ENCODE measurements at places on chromosomes 6 and 20. TPM values are rescaled to one million over a fixed set of nuclear protein-coding genes. Genes with fewer than 3 reads are reported as not detected.

PAK1IP1 gene
- polyA plus RNA-seq: 24.4 TPM

DNA sequence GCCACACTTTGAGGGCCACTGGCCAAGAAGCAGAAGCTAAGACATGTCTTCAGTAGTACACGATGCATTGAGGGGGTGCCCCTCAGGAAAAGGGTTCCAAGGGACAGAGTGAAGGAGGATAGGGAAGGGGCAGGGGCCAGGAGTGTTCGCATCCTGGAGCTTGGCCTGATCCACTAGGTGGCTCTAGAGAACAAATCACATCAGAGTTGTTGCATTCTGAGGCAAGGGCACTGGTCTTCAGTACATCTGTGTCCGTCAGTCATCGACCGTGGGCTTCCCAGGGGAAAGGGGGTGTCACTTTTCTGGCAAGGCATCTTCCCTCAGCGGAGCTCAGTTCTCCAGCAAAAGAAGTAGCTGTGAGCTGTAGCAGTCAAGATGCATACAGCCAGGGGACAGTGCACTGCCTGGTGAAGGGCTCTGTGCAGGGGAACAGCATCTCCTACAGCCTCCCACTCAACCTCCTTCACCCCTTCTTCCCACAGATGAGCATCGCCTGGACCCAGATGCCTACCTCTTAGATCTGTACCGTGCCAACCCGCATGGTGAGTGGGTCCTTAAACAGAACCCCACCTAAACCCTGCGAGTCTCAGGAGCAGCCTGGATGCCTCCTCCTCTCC is 47.8 kb downstream of the ARHGAP40 start:
- DNase-seq: no peak

GRCh38 chr6:152136449-152136825 is 329.0 kb downstream of the ESR1 start:
- no peak for DNase-seq

GRCh38 chr6:91720324-91720723 is 1133.5 kb upstream of the MAP3K7 start:
- DNase-seq: no peak

DNA sequence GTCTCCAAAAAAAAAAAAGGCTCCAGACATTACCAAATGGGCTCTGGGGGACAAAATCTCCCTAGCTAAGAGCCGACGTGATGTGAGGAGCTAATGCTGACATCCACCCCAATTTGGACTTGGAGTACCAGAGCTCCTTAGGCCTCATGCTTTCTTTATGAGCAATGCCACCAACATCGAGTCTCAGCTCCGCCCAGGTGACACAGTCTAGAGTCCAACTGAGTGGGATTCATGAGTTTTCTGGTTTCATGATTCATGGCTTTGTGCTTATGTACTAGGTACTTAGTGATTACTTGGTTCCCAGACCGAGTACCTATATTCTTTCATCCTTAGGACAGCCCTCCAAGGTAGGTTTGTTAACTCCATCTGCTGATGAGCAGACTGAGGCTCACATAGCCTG is 4.4 kb downstream of the ANKRD60 start:
- no peak for DNase-seq

- no peak for DNase-seq
These were observed 610.6 kb downstream of the PRKN start for GRCh38 chr6:162116902-162117525.

GABRR1 gene
- 1.4 TPM for polyA plus RNA-seq

- DNase-seq: no peak
These were observed 107.4 kb upstream of the TAB2 start for GRCh38 chr6:149209871-149210775.

DNA sequence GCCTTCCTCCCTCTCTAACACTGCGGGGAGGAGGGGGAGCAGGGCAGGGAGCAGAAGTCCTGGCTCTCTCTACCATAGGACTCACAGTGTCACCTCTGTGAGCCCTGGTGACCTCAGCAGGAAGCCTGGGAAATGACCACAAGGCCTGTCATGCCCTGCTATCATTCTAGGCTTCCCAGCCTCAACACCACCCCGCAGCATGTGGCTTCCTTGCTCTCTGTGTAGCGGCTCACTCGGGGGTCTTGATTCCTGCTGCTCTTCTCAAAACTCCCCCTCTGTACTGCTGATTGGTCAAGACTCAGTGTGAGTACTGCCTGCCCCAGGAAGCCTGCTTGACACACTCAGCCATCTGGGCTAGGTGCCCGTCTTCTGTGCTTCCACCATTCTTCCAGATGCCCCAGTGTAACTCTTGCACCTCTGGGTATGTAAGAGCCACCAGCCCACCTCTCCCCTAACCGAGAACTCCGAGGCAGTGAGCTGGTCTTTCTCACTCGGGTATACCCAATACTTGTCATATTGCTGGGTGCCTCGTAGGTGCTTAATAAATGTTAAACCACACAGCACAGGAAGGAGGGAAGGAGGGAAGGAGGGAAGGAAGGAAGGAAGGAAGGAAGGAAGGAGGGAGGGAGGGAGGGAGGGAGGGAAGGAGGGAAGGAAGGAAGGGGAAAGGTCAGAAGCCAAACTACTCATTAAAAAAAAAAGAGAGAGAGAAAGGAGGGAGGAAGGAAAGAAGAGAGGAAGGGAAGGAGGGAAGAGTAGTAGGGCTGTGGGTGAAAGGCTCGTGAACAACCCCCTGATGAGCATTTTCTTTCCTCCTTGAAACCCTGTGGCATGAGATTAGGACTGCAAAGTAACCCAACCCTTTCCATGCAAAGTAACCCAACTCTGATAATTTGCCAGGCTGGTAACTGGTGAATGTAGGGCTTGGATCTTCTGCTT is 5.0 kb downstream of the MDFI start:
- no peak for DNase-seq

DNA sequence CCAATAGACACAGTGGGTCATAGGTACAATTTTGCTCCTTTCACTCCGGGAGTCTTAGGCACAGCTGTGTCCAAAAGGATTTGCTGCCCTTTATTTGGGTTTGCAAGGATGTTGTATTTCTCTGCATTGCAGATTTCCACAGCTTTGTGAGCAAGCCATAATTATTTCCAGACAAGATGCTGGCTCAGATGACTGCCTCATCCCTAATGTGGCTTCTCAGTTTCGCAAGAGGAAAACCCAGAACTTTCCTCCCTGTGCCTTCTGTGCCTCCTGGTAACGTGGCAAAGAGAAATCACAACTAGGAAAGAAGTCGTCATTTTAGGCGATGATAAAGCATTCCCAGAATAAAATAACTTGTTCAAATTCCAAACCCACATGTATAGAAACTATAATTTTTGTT is 33.7 kb downstream of the FAM50B start:
- DNase-seq: no peak

CCR6 gene
- polyA plus RNA-seq: 0.12 TPM

EIF6 gene
- 128 TPM for polyA plus RNA-seq

SYTL3 gene
- 4.4 TPM for polyA plus RNA-seq

UNC5CL gene
- polyA plus RNA-seq: 6.0 TPM

GRCh38 chr6:144613859-144614258 is 328.7 kb downstream of the UTRN start:
- no peak for DNase-seq

GRCh38 chr6:152221806-152222628 is 414.5 kb downstream of the ESR1 start:
- no peak for DNase-seq

DNA sequence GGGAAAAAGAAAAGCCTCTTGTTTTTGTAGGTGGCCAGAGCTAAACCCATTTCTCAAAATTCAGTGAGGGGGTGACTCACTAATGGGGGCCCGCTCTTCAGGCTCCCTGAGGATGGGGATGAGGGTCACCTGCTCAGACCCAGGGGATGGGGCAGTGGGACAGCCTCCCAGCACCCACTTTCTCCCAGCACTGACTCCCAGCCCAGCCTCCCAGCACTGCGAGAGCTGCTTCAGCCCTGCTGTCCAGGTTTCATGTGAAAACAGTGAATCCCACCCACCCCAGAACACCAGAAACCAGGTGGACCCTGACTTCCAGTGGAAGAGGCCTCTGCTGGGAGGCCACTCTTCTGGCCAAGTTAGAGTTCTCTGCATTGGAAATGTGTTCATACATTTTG is 362.6 kb downstream of the CDH4 start:
- DNase-seq: no peak

GRCh38 chr6:144248003-144248402 is 37.1 kb upstream of the UTRN start:
- DNase-seq: no peak

GRCh38 chr20:57810511-57811373 is 100.9 kb upstream of the PMEPA1 start:
- no peak for DNase-seq

CCNC gene
- polyA plus RNA-seq: 82.9 TPM

- no peak for DNase-seq
These were observed 490.9 kb upstream of the JARID2 start for GRCh38 chr6:14754751-14755513.

DNA sequence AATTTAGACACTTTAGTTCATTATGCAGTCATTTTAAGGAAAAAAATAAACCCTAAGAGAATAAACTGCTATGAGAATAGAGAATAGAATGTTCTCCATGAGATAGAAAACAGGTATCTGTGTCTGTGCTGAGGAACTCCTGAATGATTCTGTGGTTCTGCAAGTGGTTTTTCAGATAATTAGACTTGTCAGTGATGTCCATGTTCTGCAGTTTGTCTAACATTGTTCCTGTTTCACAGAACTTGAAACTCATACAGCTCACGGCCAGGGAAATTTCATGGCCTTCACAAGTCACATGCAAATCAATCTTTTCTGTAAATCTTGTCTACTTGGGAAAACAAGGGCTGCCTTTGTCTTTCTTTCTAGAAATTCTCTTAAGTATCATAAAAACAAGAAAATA is 73.4 kb upstream of the HMGCLL1 start:
- DNase-seq: no peak

GRCh38 chr20:57508381-57508780 is 16.6 kb downstream of the CTCFL start:
- DNase-seq: no peak

DNA sequence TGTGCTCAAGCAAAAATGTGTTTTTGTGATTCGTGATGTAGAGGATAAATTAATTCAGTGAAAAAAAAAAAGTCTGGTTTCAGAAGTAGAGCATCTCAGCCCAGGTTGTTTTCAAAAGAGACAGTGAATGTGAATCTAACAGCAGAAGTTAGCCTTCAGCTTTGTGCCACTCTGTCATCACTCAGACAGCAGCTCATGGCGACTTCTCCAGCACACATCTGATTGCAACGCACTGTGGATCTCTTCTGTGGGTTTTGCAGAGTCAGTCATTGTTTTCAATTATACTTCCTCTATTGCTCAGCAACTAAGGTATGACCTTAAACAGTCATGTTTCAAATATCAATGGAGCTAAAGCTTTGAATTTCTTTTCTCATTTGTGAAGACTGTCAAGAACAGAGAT is 335.5 kb upstream of the POU3F2 start:
- no peak for DNase-seq

GRCh38 chr6:31170600-31170881 is at the start of gene POU5F1:
Gene POU5F1, minus strand, starts transcription at chr6:31170682. Its CDS starts 62 bp downstream, at chr6:31170620.
- DNase-seq: no peak

- DNase-seq: no peak
These were observed 869.9 kb downstream of the KIF16B start for GRCh38 chr20:15703171-15703911.

DNA sequence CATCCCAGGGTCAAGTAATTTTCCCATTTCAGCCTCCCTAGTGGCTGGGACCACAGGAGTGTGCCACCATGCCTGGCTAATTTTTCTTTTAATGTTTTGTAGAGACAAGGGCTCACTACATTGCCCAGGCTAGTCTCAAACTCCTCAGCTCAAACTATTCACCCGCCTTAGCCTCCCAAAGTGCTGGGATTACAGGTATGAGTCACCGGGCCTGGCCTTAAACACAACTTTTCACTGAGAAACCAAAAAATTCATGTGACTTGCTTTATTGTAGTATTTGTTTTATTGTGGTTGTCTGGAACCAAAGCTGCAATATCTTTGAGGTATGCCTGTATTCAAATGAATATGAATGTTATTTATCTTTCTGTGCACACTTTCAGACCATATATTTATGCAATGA is 72.2 kb downstream of the RWDD2A start:
- DNase-seq: no peak

DNA sequence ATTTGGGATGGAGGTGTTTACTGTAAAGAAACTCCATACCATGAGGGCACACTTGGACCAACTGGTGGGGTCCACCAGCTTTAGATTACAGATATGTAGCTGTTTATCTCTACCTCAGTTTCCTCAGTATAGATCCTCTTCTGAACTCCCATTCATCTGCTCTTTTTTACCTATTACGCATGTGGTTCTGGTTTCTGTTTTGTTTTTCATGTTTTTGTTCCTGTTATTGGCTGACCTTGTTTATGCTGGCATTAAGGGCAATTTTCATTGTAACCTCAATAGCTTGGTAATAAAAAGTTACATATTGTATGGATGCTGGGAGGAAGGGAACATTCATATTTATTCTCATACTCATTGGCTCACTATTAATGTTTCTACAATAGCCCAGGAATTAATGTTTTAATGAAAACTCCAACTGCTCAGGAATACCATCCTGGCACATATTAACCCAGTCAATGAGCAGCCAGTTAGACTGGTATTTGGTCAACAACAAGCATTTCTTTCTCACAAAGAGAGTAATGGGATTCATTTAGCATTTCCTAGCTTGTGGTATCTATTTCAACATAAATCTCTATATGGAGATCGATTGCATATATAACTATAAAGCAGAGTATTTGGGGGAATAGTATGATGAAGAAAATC is 83.8 kb upstream of the FAM184A start:
- DNase-seq: peak; percentile 36

DNA sequence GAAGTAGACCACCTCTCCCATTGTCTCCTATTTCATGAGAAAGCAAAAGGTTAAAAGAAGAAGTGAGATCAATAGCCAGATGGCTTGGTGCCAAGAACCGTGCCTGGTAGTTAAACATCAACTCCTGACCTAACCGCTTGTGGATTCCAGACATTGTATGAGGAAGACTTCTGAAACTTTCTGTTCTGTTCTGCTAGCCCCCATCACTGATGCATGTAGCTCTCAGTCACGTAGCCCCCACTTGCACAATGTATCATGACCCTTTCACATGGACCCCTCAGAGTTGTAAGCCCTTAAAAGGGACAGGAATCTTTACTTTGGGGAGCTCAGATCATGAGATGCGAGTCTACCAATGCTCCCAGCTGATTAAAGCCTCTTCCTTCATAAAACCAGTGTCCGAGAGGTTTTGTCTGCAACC is 301.2 kb downstream of the RNGTT start:
- DNase-seq: no peak

DNA sequence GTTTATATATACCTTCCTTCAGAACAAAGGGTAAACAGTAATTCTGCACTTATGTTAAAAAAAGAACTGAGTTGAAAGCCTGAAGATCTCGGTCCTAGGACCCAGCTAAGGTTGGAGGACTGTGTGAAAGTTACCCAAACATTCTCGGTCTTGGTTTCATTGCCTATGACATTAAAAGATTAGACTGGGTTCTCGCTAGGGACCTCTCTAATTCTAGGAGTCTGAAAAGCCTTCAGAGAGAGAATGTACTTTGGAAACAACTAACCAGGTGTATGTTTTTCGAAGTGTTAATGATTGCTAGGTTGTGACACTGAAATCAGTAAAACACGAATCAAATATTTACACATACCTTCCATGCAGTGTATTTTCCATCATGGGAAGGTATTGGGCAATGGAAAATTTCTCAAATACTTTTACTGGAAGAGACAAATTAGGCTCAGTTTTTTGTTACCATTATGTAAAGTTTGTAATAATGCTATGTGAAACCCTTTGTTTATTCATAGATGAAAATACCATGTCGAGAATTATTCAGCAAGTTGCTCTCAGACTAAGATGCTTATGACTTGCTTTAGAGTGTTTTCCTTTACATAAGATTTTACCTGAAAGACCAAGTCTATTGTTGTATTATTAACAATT is 113.7 kb upstream of the LOC128125822 start:
- no peak for DNase-seq

DYNLT2 gene
- polyA plus RNA-seq: 7.6 TPM

- no peak for DNase-seq
These were observed 9.7 kb downstream of the LRRN4 start for GRCh38 chr20:6044115-6044514.

TFAP2C gene
- 0.94 TPM for polyA plus RNA-seq

GPLD1 gene
- polyA plus RNA-seq: 3.0 TPM
